ENCODE measurements at places on chromosomes 5 and 9.
A peak's percentile ranks its signal among the peaks of the same experiment; 100 is the strongest.

- no peak for DNase-seq
These were observed 459.9 kb upstream of the ZNF462 start for GRCh38 chr9:106403081-106403480.

DNA sequence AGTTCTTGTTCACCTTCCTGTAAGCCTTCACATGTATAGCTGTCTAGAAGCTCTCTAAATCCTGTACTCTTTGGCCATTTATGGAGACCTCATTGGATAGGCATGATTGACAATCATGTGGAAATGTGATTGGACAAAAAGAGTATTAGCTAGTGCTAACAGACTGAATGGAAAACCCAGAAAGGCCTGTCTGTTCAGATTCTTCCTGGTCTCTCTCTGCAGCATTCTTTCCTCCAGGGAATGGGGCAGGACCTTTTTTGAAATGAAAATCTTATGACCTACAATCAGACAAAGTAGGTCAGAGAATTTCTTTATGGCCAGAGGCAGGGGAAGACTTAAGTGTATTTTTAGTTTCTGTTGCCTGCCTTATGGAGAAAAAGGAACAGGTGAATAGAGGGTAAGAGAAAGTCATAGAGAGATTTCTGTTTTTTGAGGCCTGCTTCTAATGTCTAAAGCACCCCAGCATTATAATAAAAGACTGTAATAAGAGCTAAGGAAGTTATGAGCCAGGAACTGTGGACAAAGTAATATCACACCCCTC lies 152.4 kb upstream of the CCDC152 start:
- DNase-seq: no peak

GRCh38 chr5:131394128-131394527 lies 130.3 kb downstream of the CDC42SE2 start:
- DNase-seq: no peak

DNA sequence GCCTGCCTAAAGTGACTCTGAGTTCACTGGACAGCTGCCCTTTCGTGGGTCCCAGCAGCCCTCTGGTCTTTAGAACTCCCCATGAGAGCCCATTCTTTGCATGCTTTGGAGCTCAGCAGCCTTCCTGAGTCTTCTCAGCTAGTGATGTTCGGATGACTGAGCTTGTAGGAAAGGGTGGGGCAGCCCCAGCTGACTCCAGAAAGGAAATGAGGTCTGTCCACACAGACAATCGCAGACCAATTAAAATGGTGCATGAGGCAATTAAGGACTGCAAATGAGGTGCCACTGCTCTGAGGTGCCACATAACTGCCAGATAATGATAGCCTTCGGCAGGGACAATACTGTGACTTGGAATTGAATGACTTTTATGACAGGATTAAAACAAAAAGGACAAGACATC lies 25.4 kb upstream of the TOMM5 start:
- no peak for DNase-seq

- no peak for DNase-seq
These were observed 81.6 kb upstream of the HAND1 start for GRCh38 chr5:154559398-154560276.

GRCh38 chr5:66992547-66992946 lies 204.1 kb downstream of the CD180 start:
- DNase-seq: no peak

DNA sequence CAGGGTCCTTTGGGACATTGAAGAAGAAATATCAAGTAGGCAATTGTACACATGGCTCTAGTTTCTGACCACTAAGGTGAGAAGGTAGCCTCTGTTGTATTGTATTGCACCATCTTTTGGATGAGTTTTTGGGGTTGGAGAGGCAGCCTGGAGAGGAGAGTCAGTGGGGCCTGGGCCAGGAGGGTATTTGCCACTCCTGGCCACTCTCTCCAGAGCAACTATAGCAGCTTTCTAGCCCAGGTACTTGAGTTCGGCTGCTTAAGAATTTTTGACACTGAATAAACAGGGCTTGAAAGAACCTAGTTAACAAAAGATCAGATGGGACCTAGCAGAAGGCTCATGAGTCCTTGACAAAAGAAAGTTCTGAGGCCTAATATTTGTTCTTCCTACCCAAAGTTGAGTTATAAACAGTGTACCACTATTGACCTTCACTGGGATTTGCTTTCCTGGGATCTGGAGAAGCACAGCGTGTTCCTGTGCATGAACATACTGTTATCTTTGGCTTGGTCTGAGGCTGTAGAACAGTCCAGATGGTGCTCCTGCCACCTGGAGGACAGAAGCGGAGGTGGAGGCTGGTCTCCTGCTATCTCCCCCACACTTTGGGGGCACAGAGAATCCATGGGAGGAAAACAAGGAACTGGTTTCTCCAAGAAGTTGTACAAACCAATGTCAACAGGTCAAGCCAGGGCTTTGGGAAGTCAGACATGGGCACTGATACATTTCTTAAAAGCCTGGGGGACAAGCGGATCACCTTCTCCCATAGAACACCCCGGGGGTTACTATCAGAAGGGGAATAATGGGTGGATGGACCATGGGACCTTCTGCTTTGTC lies 110.4 kb upstream of the LIFR start:
- DNase-seq: no peak

DNA sequence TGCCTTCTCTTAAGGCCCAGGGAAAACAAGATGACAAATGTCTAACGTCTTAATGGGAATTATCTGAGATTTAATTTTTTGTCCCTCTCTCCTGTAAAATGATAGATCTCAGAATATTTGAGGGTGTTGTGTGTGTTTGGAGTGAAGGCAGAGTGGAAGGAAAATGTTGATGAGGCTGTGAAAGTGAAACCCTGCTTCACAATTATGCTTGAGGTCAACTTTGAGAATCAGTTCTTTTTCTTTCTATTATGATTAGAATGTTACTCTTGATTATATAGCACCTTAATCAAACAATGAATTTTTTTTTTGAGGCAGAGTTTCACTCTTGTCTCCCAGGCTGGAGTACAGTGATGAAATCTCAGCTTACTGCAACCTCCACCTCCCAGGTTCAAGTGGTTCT lies 5.5 kb upstream of the LOX start:
- no peak for DNase-seq

- no peak for DNase-seq
These were observed 50.9 kb downstream of the GPR107 start for GRCh38 chr9:130104491-130105193.

GRCh38 chr5:134437340-134437846 lies 25.7 kb upstream of the CDKN2AIPNL start:
- DNase-seq: no peak

GRCh38 chr9:114357360-114357759 lies 27.7 kb downstream of the ORM2 start:
- no peak for DNase-seq

- no peak for DNase-seq
These were observed 27.5 kb downstream of the IRF1 start for GRCh38 chr5:132462856-132463745.

DNA sequence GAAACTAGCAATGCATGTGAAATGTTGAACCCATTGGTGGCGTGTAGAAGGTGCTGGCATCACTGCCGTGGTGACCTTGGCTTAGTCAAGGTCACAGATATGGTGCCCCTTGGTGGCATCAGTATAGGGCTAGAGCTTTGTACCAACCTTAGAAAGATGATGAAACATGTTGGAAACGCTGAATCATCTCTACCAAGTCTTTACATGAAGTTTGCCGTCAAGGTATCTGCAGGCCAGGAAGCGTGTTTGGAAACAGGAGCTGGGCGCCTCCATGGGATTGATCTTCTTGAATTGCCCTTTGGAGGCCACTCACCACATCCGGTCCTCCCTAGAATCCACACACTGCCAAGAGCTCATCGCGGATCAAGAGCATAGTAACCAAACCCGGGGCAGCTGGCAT lies 16.9 kb upstream of the BOD1 start:
- DNase-seq: no peak

GRCh38 chr9:4152101-4152600 lies 147.7 kb downstream of the GLIS3 start:
- no peak for DNase-seq

DNA sequence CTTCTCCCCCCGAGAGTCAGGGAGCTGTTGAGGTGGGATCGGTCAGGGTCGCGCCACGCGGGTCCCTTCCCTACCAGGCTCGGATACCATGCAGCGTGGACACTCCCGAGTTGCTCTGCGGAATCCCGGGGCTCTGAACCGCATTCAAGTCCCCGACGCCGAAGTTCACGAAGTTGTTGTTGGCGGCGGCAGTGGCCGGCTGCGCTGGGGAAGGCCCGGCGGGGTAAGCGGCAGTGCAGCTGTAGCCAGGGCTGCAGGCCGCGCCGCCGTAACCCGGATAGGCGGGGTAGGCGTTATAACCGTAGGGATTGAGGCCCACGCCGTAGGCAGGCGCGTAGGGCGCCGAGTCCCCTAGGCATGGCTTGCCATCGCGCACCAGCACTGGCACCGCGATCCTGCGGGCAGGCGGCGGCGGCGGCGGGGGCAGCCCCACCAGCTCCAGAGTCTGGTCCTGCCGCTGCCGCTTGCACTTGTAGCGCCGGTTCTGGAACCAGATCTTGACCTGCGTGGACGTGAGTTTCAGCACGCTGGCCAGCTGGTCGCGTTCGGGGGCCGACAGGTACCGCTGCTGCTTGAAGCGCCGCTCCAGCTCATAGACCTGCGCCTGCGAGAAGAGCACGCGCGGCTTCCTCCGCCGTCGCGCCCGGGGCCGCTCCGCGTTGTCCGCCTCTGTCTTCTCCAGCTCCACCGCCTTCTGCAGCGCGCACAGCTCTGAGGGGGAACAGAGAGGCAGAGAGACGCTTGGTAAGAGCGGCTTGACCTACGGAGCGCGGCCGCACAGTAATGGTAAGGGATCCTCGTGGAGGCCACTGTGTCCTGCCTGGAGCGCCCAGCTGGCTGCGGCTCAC lies 2.3 kb downstream of the NKX2-5 start:
- DNase-seq: no peak

DNA sequence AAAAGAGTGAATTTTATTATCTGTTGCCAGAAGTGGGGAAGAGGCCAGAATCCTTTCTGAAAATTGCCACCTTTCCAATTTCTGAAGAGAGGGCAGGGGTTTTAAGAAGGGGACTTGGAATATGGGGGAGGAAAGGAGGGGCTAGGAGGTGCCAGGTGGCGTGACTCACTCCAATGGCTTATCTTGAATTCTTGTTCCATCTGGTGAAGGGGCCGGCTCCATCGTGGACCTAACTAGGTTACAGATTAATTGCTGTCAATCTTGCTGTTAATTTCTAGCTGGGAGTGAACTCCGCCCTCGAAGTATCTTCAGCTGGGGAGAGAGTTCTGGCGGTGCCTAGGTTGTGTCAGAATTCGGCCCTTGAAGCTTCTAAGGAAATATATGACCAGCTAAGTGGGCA lies 138.7 kb downstream of the YTHDC2 start:
- DNase-seq: no peak

GRCh38 chr5:1246711-1247431 lies 21.7 kb downstream of the SLC6A18 start:
- DNase-seq: no peak

- DNase-seq: no peak
These were observed 46.3 kb upstream of the FOXE1 start for GRCh38 chr9:97806721-97807120.

GRCh38 chr9:13215791-13216554 lies 63.5 kb downstream of the MPDZ start:
- no peak for DNase-seq

DNA sequence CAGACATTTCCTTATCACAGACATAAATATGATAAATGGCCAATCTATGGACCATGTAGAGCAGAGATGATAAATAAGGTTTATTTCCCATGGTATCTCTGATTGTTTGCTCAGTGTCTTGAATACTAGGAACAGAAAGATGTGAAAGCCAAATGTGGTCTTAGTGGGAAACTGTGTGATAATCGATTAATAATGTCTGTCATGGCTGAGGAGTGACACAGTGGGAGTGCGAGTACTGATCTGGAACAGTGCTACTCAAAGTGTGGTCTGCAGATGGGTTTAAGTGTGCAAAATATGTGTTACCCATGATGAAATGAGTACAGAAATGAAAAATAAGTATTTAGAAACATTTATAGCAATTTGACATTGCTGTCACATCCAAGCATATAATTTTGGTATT lies 92.5 kb downstream of the PTTG1 start:
- no peak for DNase-seq

DNA sequence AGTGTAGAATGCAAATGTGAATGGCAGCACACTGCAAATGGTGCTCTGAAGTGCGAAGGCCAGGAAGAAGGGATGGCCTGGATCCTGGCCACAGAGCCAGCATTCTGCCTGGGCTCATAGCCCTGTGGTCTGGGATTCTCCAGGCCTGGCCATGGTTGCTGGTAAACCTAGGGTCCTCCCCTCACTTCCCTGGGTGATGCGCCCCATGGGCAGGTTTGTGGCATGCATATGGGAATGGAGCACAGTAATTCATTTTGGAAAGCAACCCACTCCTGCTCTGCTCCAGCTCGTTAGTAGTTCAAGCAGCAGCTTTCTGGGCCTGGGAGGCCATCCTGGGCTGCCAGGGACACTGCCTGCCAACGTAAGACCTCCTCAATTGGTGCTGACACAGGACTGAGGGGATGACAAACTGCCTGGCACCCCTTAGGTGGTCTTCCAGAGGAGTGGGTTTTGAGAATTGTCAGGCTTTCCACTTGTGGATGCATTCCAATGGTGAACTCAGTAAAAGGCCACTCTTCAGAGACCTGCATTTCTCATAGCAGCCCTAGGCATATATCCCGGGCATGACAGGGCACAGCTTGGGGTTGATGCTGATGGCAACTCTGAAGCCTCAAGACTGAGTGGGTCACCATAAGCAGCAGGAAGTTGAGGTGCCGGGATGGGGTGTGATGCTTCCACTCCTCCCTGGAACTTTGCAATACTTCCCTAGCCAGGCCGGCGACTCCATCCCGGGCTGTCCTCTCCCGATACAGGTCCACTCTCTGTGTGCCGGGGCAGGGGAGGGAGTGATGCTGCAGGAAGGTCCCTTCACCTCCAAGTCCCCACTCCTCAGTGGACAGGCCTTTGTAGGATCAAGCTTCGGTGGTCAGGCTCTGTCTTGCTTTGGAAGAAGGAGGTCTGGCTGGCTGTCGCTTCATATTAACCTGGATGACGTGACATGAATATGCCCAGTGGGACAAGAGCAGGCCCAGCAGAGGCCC lies 1.2 kb upstream of the SLC25A48 start:
- no peak for DNase-seq

GRCh38 chr9:136122425-136123383 lies 4.0 kb upstream of the TMEM250 start:
- DNase-seq: peak; percentile 63

DNA sequence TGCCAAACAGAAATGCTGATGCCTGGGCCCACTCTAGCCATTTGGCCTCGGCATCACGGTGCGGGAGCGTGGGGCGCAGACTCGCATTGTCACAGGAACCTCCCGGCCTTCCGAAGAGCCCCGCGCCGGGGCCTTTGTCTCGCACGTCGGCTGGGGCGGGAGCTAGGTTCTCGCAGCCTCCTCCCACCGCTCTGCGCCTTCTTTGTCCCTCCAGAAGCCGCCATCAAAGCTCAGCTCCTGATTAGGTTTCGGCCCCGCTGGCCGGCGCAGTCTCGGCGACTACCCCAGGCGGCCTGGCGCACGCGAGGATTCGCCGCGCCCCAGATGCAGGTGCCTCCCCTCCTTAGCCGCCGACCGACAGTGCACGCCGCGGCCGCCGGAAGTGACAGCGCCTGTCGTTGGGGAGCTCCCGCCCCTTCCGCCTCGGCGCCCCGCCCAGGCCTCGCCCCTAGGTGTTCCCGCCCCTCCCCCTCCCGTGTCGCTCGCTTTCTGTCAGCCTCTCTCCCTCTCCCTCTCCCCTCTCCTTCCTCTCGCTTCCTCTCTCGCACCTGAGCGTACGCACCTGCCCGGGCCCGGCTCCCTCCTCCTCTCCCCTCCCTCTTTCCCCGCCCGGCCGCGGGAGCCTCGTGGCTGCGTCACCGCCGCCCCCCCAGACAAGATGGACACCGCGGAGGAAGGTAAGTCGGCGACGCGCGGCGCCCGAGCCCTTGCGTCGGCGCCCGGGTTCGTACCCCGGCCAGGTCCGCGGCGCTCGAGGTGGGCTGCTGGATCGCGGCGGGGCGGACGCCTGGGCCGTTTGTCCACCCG lies at the start of gene MARCHF6:
Gene MARCHF6, plus strand, starts transcription at position 455 of the 807 bp plus-strand sequence. Its CDS starts 204 bp downstream, at position 659.
- peak; percentile 92 for DNase-seq

Data from stimulated activated CD4-positive, alpha-beta T cell treated with anti-CD3 and anti-CD28 coated beads, TNF-alpha, amount 100 ng/mL, for 1 hour (primary cell).